ENCODE measurements at places on chromosomes 5 and 9. TPM values are rescaled to one million over a fixed set of nuclear protein-coding genes. Genes with fewer than 3 reads are reported as not detected.

Gene EGR1
- 98.3 TPM for total RNA-seq

Gene PCDHGB1
- total RNA-seq = 11.4 TPM

Gene SAP30L
- total RNA-seq = 43.7 TPM

Gene LHX6
- 6.5 TPM for total RNA-seq

- no peak for DNase-seq
Measured at GRCh38 chr5:10469253-10470050, 27.8 kb downstream of the ROPN1L start.

DNA sequence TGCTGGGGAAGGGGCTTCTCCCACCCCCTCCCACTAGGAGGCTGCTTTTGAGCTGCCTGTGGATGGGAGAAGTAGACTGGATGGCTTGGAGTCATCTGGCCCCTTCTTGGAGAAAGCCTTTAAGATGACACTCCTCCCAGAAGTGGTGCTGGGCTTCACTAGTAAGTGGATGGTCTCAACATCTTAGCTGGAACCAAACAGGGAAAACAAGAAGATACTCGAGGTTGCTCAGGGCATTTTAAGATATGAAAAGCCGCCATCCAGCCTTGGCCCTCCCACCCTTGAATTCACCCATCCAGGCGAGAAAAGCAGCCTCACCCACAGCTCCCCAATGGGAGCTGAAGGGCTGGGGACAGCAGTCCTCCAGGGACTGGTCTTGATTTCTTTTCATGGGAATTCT, 7.8 kb upstream of the SMIM32 start:
- no peak for DNase-seq

DNA sequence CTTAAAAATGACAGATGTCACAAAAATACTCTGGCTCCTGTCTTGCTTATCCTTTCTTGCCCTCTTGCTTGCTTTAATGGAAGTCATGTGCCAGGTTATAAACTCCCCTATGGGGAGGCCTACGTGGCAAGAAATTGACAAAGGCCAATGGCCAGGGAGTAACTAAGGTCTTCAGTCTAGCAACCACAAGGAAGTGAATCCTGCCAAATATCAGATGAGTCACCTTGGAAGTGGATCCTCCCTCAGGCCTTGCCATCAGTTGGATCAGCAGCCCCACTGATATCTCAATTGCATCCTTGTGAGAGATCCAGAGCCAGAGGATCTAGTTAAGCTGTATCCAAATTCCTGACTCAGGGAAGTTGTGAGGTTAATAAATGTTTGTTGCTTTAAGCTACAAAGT, 82.8 kb downstream of the CAAP1 start:
- DNase-seq = no peak

GRCh38 chr5:13910201-13910600, 34.3 kb downstream of the DNAH5 start:
- no peak for DNase-seq

DNA sequence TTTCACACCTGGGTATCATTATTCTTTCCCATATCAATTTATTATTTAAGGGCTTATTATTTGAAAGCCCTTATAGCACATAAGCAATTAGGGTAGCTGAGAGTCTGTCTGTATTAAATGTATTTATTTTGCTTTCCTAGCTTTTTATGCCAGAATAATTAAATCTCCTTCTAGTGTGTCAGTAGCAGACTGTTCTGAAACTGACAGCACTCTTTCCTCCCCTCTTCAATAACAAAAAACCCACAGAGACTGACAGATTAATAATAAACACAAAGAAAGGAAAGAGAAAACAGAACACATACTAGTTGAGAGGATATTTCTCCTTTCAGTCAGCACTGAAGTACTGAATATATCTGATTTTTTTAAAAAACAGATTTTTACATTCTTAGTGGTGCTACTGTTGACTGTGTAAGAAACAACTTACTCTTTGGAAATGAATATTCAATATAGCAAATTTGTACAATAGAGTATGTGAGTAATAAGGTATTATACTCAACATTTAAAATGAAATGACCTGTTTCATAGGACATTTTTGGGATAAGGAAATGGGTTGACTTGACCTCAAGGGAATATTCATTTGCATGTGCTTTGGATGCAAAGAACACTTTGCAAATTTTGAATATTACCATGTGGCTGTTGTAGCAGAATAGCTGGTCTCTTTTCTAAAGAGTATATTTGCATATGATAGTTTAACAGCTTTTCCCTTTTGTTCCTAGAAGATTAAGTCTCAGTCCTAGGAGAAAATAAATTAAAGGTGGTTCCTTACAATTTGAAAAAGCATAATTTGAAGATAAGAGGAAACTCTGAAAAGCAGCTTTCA, 208.3 kb downstream of the SPATA31D1 start:
- no peak for DNase-seq

- DNase-seq = no peak
Measured at GRCh38 chr5:172949426-172949825, 9.8 kb upstream of the RPL26L1 start.

- no peak for DNase-seq
Measured at GRCh38 chr5:34538026-34538672, 118.0 kb upstream of the RAI14 start.

- DNase-seq = no peak
Measured at GRCh38 chr5:97094579-97095317, 47.7 kb downstream of the LIX1 start.

- no peak for DNase-seq
Measured at GRCh38 chr5:2335733-2336515, 415.6 kb downstream of the IRX2 start.

DNA sequence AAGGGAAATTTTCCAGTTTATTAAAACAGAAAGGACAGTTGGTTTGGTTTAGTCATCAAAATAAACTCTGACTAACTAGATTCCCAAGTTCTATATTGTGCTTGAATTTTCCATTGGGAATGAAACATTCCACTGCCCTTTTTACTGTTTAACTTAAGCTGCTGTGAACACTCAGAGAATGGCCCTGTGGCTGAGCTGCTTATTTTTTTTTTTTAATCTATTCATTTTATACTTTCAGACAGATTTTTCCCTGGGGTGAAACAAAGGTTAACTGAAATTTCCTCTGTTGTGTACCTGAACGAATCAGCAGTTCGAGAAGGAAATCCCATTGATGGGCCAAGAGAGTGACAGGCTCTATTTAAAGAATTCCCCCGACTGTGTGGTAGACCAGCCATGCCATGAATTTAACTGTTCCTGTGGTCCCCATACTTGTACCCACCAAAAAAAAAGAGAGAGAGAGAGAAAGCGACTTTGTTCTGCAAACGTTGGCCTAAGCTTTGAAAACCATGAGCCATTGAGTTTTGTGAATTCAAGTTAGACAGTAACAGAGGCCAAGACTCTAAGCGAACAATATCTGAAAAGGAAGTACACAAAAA, 138.7 kb upstream of the GRHPR start:
- DNase-seq = no peak

- DNase-seq = no peak
Measured at GRCh38 chr5:180338001-180338707, 15.0 kb downstream of the GFPT2 start.

Measured in thoracic aorta (tissue), 2 donors.